Ascending aorta (tissue), 2 donors: ENCODE measurements at places on chromosomes 3 and 15. TPM values are rescaled to one million over a fixed set of nuclear protein-coding genes. Genes with fewer than 3 reads are reported as not detected.
A peak's percentile ranks its signal among the peaks of the same experiment; 100 is the strongest.

Gene SLC35G2
- 10.0 TPM for total RNA-seq

Gene OR5K2
- total RNA-seq: not detected

GRCh38 chr3:27171113-27171512 lies 198.1 kb downstream of the NEK10 start:
- H3K4me3 ChIP-seq: no peak overlapping the region
- no peak overlapping the region for H3K27ac ChIP-seq
- no peaks in the 10 kb centered on the region for H3K27me3 ChIP-seq
- H3K36me3 ChIP-seq: no peaks in the 10 kb centered on the region
- no peak for DNase-seq
- no peaks in the 10 kb centered on the region for H3K4me1 ChIP-seq

Gene RSL24D1
- 15.3 TPM for total RNA-seq

DNA sequence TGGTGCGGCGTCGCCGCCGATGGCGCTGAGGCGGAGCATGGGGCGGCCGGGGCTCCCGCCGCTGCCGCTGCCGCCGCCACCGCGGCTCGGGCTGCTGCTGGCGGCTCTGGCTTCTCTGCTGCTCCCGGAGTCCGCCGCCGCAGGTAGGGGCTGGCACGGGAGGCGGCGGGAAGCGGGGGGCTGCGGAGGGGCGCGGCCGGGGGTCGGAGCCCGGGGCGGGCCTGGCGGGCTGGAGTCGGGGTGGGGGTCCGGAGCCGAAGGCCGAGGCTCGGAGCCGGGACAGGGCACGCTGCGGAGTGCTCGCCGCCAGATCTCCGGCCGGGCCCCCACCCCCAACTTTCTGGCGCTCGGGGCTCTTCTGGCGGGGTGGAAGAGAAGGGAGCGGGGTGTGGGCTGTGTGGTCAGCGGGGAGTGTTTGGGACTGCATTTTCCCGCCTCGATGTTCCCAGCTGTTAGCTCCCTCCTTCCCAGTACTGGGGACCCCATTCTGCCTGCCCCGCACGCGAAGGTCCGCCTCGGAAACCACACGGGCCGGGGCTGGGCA lies 299 bp downstream of the TYRO3 start:
- peak overlapping the region; percentile 50 for H3K27ac ChIP-seq
- H3K27me3 ChIP-seq: no peaks in the 10 kb centered on the region

DNA sequence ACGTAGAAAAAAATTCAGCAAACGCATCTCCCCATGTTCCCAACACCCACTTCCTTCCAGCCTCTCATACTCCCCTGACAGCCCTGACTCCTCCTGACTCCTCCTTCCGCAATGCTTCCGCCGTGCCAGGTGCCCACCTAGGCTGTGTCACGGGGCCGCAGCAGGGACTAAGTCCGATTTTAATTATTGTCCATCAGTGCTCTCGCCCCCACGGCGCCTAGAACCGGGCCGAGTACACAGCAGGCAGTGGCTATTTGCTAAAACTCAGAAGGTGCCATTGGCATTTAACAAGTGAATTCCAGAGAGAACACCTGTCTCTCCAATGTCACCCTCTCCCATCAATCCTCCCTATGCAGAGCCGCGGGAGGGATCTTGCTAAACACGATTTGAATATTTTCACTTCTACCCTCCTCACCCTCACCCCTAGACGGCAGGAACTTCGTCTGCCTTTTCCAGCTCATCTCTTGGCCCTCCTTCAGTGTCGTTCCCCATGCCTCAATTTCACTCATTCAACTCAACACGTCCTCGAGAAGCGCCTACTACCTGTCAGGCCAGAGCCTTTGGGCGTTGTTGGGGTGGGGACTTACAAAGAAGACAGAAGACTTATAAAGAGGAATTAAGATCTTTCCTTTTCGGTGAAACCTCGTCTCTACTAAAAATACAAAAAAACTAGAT lies 11.5 kb upstream of the SHF start:
- H3K4me3 ChIP-seq: peak overlapping the region; percentile 87
- no peaks in the 10 kb centered on the region for H3K27me3 ChIP-seq
- no peaks in the 10 kb centered on the region for H3K4me1 ChIP-seq

Gene STARD5
- total RNA-seq: 4.8 TPM

Gene HOMER2
- 22.0 TPM for total RNA-seq

GRCh38 chr3:80338366-80338765 lies 570.6 kb upstream of the ROBO1 start:
- H3K36me3 ChIP-seq: no peaks in the 10 kb centered on the region
- H3K4me3 ChIP-seq: no peak overlapping the region
- no peaks in the 10 kb centered on the region for H3K4me1 ChIP-seq
- DNase-seq: no peak

DNA sequence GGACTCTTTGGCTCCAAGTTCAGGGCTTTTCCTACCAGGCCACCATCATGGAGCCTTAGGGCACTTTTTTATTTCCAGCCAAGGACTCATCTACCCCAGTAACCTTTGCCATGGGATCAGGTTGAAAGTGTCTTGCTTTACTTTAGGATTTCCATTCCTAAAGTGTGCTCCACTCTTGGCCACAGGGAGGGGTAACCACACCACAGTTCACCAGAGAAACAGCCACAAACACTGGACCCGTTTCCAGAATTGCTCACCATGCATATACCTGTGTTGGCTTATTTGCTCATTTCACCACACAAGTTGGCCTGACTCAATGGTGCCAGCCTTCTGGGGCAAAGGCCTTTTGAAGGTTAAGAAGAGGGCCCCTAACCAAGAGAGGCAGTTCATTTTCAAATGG lies 70.6 kb upstream of the RAD18 start:
- no peaks in the 10 kb centered on the region for H3K27me3 ChIP-seq
- H3K4me3 ChIP-seq: no peak overlapping the region
- H3K36me3 ChIP-seq: no peaks in the 10 kb centered on the region

- H3K4me1 ChIP-seq: no peaks in the 10 kb centered on the region
- no peaks in the 10 kb centered on the region for H3K27me3 ChIP-seq
- no peak for DNase-seq
Observed at GRCh38 chr15:94509259-94509658, 277.9 kb downstream of the MCTP2 start.

DNA sequence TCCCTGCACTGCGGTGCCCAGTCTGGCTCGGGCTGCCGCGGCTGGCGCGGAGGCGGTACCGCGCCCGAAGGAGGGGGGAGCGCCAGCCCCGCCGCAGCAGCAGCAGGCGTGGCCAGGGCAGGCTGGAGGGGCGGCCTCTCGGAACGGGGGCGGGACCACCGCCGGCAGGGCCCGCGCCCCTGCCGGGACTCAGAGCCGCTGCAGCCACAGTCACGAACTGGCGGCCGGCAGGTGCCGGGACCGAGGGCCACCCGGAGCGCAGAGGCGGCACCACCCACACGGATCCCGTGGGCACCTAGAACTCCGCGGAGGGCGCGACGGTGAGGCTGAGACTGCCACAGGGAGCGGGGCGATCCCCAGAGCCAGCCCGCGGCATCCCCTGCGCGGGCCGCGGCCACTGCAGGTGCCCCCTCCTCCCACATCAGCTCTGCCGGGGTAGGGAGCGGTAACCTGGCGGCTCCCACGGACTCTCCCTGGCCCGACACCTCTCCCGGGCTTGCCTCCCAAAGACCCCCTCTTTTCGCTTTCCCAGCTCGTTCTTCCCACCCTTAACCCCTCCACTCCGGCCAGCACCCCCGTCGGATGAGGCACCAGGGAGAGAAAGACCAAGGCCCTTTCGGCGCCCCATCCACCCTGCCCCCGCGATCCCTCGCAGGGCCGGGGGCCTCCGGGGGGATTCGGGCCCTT lies at the start of gene VWA5B2:
VWA5B2 (plus strand) TSS at position 192 of the 687 bp plus-strand sequence. CDS start 944 bp downstream, outside the sequence.
- H3K36me3 ChIP-seq: no peaks in the 10 kb centered on the region
- H3K4me3 ChIP-seq: peak within 1 kb of the TSS; percentile 76
- DNase-seq: no peak

Gene ABHD17C
- total RNA-seq: 0.96 TPM

DNA sequence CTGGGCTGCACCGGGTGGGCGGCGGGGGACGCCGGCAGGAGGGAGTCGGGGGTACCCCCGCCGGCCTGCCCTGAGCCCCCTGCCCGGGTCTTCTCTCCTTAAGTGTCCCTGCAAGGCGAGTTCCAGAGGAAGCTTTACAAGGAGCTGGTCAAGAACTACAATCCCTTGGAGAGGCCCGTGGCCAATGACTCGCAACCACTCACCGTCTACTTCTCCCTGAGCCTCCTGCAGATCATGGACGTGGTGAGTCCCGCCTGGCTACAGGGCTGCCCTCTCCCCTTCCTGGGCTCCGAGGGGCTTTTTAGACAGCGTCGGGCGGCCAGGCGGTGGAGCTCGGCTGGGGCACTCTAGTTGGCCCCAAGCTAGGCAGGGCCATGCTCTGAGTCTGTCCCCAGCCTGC lies 480 bp downstream of the CHRNA7 start:
- no peak for DNase-seq
- no peaks in the 10 kb centered on the region for H3K4me1 ChIP-seq
- peak overlapping the region; percentile 56 for H3K4me3 ChIP-seq

Gene GABRR3
- total RNA-seq: not detected

- peak overlapping the region; percentile 55 for H3K27ac ChIP-seq
- H3K4me3 ChIP-seq: no peak overlapping the region
- no peak for DNase-seq
- H3K27me3 ChIP-seq: no peaks in the 10 kb centered on the region
Observed at GRCh38 chr3:36215241-36215640, 165.1 kb upstream of the STAC start.

Gene GPR160
- 7.3 TPM for total RNA-seq

Gene FRMD5
- not detected for total RNA-seq

- no peak overlapping the region for H3K4me3 ChIP-seq
- no peaks in the 10 kb centered on the region for H3K27me3 ChIP-seq
- H3K27ac ChIP-seq: no peak overlapping the region
- no peaks in the 10 kb centered on the region for H3K36me3 ChIP-seq
Observed at GRCh38 chr3:24578951-24579421, 84.3 kb upstream of the THRB start.

DNA sequence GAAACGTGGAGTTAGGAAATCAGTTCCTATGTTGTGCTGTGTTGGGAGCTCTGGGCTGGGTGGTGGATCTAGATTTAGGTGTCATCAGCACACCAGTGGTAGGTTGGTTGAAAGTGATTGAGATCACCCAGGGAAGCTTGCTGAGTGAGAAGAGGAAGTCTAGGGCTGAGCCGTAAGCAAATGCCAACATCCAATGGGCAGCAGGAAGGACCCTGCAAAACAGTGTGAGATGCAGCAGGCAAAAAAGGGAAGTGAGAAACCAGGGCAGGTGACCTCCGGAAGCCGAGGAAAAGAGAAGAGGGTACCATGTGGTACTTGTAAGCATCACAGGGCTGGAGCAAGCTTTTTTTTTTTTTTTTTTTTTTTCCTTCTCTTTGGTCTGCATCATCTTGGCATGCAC lies 15.9 kb upstream of the COPG1 start:
- no peak overlapping the region for H3K4me3 ChIP-seq
- H3K4me1 ChIP-seq: no peaks in the 10 kb centered on the region
- H3K27ac ChIP-seq: no peak overlapping the region
- H3K36me3 ChIP-seq: no peaks in the 10 kb centered on the region
